ENCODE measurements at places on chromosomes 4 and X. TPM values are rescaled to one million over a fixed set of nuclear protein-coding genes. Genes with fewer than 3 reads are reported as not detected.

DNA sequence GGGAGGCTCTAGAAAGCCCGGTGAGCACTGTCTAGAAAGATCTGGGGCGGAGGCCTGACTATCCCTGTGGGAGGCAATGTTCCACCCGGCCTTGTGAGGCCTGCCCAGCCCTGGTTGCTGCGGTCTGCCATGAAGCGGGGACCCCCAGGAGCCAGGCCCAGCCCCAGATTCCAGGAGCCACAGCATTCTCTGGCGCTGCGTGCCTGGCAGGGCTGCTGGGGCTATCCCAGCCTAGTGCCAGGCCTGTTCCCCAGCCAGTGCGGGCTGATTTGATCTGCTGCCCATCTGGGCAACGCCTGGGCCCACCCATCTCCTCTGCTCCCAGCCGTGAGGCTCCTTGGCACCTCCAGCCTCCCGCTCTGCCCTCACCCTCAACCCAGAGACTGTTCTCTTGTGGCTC lies 19.6 kb downstream of the ATP2B3 start:
- no peak for DNase-seq
- no peaks in the 10 kb centered on the region for H3K27me3 ChIP-seq

- H3K4me1 ChIP-seq = no peaks in the 10 kb centered on the region
- no peak overlapping the region for H3K27ac ChIP-seq
- no peaks in the 10 kb centered on the region for H3K27me3 ChIP-seq
- DNase-seq = no peak
These were observed 47.5 kb upstream of the GALNT7 start for GRCh38 chr4:173121076-173121561.

DNA sequence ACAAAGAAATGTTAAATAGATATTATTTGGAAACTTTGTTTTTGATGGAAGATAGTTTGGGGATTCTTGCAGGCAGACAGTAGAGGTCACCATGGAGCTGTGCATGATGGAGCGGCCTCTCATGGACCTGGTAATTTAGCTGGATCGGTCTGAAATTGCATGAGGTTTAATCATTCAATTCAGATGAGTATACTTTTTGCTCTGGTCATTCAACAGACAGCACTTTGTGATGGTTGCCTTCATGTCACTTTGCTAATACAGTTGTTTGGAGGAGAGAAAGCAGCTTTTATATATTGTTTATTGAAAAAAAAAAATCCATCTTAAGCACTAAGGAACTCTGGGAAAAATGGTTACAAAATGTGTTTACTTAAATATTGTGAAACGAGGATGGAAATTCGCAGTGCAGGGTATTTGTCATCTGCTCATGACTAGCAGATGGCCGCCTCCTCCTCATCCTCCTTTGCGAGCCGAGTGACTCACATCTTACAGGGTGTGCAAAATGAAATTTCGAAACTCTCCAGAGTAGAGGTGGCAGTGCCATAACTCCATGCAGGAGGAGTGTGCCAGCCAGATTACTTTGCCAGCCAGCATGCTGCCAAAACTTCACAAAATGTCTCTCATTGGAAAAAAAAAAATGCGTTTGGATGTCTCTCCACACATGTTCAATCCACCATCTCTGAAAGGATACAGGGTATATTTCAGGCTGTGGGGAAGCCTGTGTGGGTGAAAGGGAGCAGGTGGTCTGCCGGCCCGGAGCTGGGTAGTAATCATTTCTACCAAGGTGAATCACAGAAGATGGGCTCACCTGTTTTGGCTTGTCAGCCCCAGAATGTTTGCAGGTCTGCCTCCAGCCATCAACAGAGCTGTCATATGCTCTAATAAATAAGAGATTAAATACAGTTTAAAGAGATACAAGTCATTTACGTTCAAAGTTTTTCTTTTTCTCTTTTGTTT lies 314.9 kb upstream of the DIPK2B start:
- H3K4me1 ChIP-seq = peaks cover 18% of the 10 kb centered on the region
- peak overlapping the region; percentile 34 for H3K27ac ChIP-seq
- no peaks in the 10 kb centered on the region for H3K36me3 ChIP-seq
- no peak overlapping the region for H3K4me3 ChIP-seq
- peak; percentile 51 for DNase-seq
- H3K27me3 ChIP-seq = no peaks in the 10 kb centered on the region

- no peaks in the 10 kb centered on the region for H3K36me3 ChIP-seq
- peak; percentile 34 for DNase-seq
- H3K4me1 ChIP-seq = no peaks in the 10 kb centered on the region
- no peaks in the 10 kb centered on the region for H3K27me3 ChIP-seq
- no peak overlapping the region for H3K4me3 ChIP-seq
These were observed 132.8 kb upstream of the FUNDC1 start for GRCh38 chrX:44675362-44676024.

- no peak overlapping the region for H3K4me3 ChIP-seq
- H3K27ac ChIP-seq = no peak overlapping the region
- no peaks in the 10 kb centered on the region for H3K27me3 ChIP-seq
These were observed 4.3 kb downstream of the ZFX start for GRCh38 chrX:24153796-24154189.

GRCh38 chr4:185371702-185372101 lies 24.0 kb downstream of the LRP2BP start:
- no peak for DNase-seq
- no peaks in the 10 kb centered on the region for H3K36me3 ChIP-seq
- no peak overlapping the region for H3K4me3 ChIP-seq
- H3K27me3 ChIP-seq = no peaks in the 10 kb centered on the region
- H3K27ac ChIP-seq = no peak overlapping the region
- no peaks in the 10 kb centered on the region for H3K4me1 ChIP-seq

- no peaks in the 10 kb centered on the region for H3K4me1 ChIP-seq
- no peaks in the 10 kb centered on the region for H3K36me3 ChIP-seq
- H3K4me3 ChIP-seq = no peak overlapping the region
These were observed 358 bp downstream of the FGFBP1 start for GRCh38 chr4:15938182-15938581.

- no peaks in the 10 kb centered on the region for H3K36me3 ChIP-seq
- no peak overlapping the region for H3K4me3 ChIP-seq
- H3K27me3 ChIP-seq = no peaks in the 10 kb centered on the region
These were observed 67.8 kb downstream of the TAPT1 start for GRCh38 chr4:16158504-16158852.

DNA sequence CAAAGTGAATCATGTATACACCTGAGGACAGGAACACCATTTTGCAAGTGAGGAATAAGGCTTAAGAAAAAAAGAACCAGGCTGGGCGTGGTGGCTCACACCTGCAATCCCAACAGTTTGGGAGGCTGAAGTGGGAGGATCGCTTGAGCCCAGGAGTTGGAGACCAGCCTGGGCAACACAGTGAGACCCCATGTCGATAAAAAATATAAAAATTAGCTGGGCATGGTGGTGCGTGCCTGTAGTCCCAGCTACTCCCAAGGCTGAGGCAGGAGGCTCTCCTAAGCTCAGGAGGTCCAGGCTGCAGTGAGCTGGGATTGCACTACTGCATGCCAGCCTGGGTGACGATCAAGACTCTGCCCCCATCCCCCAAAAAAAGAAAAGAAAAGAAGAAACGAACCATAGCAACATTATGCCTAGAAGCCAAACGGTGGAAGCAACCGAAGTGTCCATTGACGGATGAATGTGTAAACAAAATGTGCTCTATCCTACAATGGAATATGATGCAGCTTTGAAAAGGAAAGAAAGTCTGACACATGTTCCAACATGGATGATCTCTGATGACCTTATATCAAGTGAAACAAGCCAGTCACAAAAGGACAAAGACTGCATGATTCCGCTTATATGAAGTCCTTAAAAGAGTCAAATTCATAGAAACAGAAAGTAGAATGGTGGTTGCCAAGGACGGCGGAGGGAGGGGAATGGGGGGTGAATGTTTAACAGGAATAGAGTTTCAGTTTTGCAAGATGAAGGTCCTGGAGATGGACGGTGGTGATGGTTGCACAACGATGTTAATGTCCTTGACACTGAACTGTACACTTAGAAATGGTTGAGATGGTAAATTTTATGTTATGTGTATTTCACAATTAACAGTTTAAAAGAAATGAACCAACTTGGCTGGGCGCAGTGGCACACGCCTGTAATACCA lies 8.6 kb upstream of the KIAA0232 start:
- H3K27me3 ChIP-seq = no peaks in the 10 kb centered on the region
- H3K27ac ChIP-seq = no peak overlapping the region
- DNase-seq = no peak
- H3K4me1 ChIP-seq = peaks cover 14% of the 10 kb centered on the region
- no peak overlapping the region for H3K4me3 ChIP-seq
- no peaks in the 10 kb centered on the region for H3K36me3 ChIP-seq

DNA sequence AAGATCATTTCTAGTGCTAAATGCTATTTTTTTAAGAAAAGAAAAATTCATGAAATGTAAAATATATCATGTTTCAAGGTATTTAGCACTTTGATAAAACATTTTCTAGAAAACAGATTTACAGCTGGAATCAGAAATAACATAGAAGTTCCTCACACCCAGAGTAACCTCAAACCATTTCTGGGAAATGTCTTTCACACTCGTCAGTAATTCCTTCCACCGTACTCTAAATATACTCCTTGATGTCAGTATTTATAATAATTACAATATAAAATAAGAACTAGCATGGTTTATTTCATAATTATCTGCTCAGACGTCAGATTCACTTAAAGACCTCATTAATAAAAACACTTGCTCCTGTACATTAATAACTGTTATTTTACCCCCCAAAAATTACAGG lies 103.9 kb downstream of the ADGRA3 start:
- no peaks in the 10 kb centered on the region for H3K36me3 ChIP-seq
- no peaks in the 10 kb centered on the region for H3K4me1 ChIP-seq
- H3K4me3 ChIP-seq = no peak overlapping the region
- no peak overlapping the region for H3K27ac ChIP-seq
- no peak for DNase-seq
- no peaks in the 10 kb centered on the region for H3K27me3 ChIP-seq

DNA sequence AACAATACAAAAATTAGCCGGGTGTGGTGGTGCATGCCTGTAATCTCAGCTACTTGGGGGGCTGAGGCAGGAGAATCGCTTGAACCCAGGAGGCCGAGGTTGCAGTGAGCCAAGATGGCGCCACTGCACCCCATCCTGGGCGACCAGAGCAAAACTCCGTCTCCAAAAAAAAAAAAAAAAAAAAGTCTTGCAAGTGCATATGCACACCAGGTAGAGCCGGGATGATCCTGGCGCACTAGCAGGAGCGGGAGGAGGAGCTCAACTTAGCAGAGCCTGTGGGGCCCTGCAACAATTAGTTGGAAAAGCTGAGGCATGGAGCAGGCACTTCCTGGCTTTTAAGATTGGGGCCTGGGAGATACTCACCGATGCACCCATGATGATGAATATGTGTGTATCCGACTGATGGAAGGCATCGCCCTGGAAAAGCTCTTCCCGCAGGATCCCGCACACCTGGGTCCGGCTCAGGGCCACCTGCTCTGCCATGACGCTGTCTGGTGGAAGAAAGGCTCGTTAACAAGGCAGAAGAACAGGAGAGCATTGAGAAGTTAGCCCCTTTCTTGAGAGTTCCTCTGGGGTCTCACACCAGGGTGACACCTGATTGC lies 872 bp downstream of the G6PD start:
- H3K27me3 ChIP-seq = no peaks in the 10 kb centered on the region
- H3K4me1 ChIP-seq = peaks cover 48% of the 10 kb centered on the region
- peak overlapping the region; percentile 83 for H3K4me3 ChIP-seq
- no peak for DNase-seq

GRCh38 chr4:39235021-39235420 lies 52.7 kb downstream of the WDR19 start:
- no peaks in the 10 kb centered on the region for H3K4me1 ChIP-seq
- no peaks in the 10 kb centered on the region for H3K27me3 ChIP-seq
- H3K27ac ChIP-seq = no peak overlapping the region
- H3K36me3 ChIP-seq = no peaks in the 10 kb centered on the region
- H3K4me3 ChIP-seq = no peak overlapping the region

DNA sequence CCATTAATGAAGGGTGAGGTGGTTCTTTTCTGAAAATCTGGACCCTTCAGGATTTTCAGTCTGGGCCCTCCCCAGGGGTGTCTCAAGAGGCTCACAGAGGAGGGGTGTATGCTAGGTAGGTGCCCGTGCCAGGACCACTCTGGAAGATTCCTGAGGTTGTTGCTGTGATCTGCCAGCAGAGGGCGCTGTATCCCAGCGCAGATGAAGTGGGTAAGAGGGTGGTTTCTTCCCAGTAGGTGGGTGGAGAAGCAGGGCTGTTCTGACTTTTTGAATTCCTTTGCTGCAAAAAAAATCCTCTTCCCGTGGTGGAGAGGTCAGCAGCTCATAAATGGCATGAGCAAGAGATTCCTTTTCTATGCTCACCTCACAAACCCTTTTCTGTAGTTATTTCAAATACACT lies 51.1 kb downstream of the SCML1 start:
- no peaks in the 10 kb centered on the region for H3K27me3 ChIP-seq
- no peaks in the 10 kb centered on the region for H3K36me3 ChIP-seq
- no peaks in the 10 kb centered on the region for H3K4me1 ChIP-seq
- no peak overlapping the region for H3K27ac ChIP-seq
- H3K4me3 ChIP-seq = no peak overlapping the region

DNA sequence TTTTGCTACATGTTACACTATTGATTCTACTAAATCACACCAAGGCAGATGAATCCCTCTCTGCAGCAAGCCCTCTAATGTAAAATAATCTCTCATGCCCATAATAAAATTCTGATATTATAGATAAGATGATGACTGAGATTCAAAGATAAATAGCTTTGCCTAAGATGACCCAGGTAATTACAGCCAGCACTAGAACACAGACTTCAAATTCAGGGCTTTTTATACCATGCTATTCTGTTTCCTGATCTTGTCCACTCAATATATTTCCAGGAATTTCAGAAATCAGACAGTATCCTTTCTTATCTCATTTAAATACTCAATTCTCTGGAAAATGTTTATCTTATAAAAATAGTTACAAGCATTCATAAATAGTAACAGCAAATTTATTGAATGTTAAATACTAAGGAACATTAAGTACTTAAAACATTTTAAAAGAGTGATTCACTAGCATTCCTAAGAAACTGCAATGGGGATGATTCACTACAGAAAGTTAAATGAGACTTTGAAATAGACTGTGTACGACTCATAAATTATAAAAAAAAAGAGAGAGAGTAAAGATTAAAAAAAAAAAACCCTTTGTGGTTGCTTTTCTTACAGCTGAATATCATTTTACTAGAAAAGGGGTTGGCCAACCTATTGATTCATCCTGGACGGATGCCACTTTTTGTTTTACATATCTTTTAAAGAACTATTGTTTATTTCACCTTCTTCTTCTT lies 45.8 kb upstream of the IL21 start:
- peak overlapping the region; percentile 85 for H3K27ac ChIP-seq
- H3K27me3 ChIP-seq = no peaks in the 10 kb centered on the region
- H3K4me1 ChIP-seq = peaks cover 47% of the 10 kb centered on the region
- H3K4me3 ChIP-seq = no peak overlapping the region
- no peaks in the 10 kb centered on the region for H3K36me3 ChIP-seq
- DNase-seq = no peak

GRCh38 chr4:182219411-182220056 lies 23.7 kb upstream of the TENM3 start:
- no peaks in the 10 kb centered on the region for H3K27me3 ChIP-seq
- H3K4me1 ChIP-seq = peaks cover 10% of the 10 kb centered on the region
- peak; percentile 61 for DNase-seq
- H3K4me3 ChIP-seq = no peak overlapping the region
- H3K27ac ChIP-seq = 0 out of 2 replicates have a peak overlapping the region, but pooled peaks have one; percentile 19

The HSD17B13 gene
- total RNA-seq = not detected

The SMIM10L2A gene
- total RNA-seq = not detected

The TEX13D gene
- not detected for total RNA-seq

The TXK gene
- total RNA-seq = 1.9 TPM

The CPLX1 gene
- not detected for total RNA-seq

The HDAC8 gene
- total RNA-seq = 33.3 TPM

The RTL9 gene
- total RNA-seq = 0.11 TPM

The AREG gene
- total RNA-seq = 0.25 TPM

Data from SJSA1 (cell line).